ENCODE measurements at places on chromosomes 5 and 9. TPM values are rescaled to one million over a fixed set of nuclear protein-coding genes. Genes with fewer than 3 reads are reported as not detected.

Gene PAEP
- total RNA-seq: not detected

Gene ANKRD31
- not detected for total RNA-seq

Gene SPDL1
- 46.8 TPM for total RNA-seq

Gene IFNA21
- total RNA-seq: not detected

Gene IL13
- not detected for total RNA-seq

Gene NR2F1-AS1
- total RNA-seq: 15.2 TPM

Gene CHMP5
- 54.5 TPM for total RNA-seq

DNA sequence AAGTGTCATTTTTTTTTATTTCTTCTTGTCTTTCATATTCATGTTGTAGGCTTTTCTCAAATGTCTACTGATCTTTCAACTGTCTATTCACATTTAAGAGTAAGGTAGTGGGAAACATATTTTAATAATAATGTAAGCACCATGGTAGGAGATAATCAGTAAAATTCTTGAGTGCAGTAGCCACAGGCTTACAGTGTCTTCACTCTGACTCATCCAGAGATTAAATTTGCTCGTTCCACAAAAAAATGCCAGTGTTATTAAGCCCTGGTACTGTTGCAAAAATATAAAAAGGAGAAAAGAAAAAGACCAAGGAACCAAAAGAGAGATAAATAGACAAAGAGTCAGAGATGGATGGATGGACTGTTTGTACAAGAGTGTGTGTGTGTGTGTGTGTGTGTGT, 43.0 kb downstream of the PARP8 start:
- DNase-seq: no peak

DNA sequence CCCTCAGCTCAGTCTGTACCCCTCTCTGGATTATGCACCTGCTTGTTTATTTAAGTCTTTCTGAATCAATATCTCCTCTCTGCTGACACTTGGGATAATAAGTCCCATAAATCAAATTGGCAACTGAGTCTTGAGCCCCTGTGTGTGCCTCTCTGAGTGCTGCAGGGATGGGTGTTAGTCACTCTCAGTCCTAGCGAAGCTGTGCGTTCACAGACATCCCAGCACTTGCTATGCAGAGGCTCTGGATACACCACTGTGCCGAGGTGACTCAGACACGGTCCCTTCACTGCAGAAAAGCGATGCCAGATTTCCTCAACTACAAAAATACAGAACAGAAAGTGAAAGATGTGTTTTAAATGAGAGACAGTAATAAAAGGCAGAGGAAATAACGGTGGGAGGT, 4.1 kb upstream of the KCNMB1 start:
- no peak for DNase-seq

GRCh38 chr9:127629468-127630081, 17.5 kb downstream of the STXBP1 start:
- no peak for DNase-seq

DNA sequence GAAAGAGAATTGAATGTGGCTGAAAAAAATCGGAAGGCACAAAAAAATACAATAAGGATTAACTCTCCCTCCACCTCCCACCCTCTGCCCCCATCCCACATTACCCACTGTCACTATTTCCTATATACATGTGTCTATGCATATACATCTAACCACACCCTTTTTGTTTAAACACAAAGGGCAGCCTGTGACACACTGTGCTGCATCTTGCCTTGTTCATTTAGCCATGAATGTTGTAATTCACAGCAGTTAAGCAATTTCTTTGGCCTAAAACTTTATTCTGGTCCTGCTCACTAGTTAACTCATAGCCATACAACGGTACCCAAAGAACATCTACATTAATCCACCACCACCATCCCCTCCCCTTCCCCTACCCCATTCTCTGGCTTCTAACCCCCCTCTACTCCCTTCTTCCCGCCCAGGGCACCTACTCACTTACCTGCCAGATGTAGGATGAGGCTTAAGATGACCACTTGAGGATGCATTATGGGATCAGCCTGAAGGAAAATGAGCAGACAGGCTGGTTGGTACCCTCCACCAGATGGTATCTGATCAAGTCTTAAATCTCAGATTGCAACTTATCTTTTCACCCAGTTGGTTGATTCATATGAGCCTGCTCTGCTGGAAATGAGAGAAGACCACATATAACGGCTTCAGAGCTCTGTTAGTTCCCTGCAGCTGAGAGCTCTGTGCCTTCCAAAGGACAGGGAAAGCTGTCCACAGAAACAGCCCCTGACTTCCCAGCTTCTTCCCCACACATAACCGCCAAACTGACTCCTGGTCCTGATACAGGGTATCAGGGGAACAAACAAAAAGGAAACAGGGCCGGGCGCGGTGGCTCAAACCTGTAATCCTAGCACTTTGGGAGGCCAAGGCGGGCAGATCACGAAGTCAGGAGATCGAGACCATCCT, 1.2 kb downstream of the HAVCR1 start:
- DNase-seq: no peak

GRCh38 chr5:141875795-141876627, 2.2 kb downstream of the PCDH1 start:
- peak; percentile 55 for DNase-seq

GRCh38 chr9:123268465-123269259, at the start of gene STRBP:
Gene STRBP, minus strand, starts transcription at chr9:123268586. Its CDS starts 84,452 bp downstream, at chr9:123184134.
- DNase-seq: peak; percentile 84

- DNase-seq: no peak
These were observed 56.0 kb upstream of the AGXT2 start for GRCh38 chr5:35103637-35104299.

DNA sequence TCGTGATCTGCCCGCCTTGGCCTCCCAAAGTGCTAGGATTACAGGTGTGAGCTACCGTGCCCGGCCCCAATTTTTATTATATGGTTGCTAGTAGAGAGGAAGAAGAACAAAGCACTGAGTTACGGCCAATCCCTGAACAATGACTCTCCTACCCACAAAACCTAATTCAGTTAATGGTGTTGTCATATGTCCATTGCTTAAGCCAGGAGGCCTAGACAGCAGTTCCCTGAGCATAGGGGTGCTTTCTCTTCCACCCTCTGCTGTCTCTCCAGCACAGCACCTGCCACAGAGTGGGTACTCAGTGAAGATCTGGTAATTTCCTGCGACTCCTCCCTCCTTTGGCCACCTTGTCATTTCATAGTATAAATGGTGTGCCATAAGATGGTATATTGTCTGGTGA, 21.4 kb upstream of the LTC4S start:
- no peak for DNase-seq

GRCh38 chr5:83718195-83718825, 2.3 kb downstream of the HAPLN1 start:
- peak; percentile 70 for DNase-seq

GRCh38 chr5:103466495-103466894, 96.1 kb downstream of the NUDT12 start:
- peak; percentile 87 for DNase-seq

GRCh38 chr5:120613729-120614128, 149.6 kb downstream of the PRR16 start:
- no peak for DNase-seq

GRCh38 chr5:17964067-17964466, 329.8 kb downstream of the TAF11L14 start:
- no peak for DNase-seq

- peak; percentile 98 for DNase-seq
These were observed 19.5 kb upstream of the GOLPH3 start for GRCh38 chr5:32193591-32193990.

GRCh38 chr5:144131261-144131660, 39.2 kb downstream of the YIPF5 start:
- no peak for DNase-seq

- DNase-seq: no peak
These were observed 538 bp upstream of the BDP1 start for GRCh38 chr5:71454913-71455312.

DNA sequence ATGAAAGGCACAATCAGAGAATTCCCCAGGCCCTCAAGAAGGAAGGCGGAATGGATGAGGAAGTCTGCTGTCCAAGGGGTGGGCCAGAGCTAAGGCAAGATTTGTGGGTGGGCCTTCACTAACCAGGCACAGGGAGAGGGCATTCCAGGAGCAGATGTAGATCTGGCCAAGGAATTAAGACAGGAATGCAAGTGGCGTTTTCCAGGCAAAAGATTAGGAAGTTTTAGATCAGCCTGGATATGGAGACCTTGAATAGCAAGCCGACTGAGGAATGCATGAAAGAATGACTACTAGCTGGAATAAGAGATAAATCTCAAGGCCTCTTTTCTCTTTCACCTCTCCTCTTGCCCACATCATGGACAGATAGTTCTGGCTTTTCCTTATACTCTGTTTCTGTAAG, 68.5 kb downstream of the GHR start:
- DNase-seq: no peak

DNA sequence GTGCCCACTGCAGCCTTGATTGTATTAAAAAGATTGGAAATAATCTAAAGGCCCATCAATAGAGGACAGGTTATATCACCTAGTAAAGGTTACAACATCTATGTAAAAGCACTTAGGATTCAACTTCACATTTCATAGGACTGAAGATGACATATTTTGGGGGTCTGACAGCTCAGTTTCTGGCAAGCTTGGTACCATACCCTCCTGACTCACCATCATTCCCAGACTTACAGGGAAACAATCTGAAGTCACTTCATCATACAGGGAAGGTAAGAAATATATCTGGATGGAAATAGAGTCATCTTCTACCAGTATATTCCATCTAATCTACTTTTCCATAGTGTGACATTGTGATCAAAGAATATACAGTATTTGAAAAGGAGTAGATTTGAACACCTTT, 28.8 kb upstream of the DAB2 start:
- DNase-seq: no peak

DNA sequence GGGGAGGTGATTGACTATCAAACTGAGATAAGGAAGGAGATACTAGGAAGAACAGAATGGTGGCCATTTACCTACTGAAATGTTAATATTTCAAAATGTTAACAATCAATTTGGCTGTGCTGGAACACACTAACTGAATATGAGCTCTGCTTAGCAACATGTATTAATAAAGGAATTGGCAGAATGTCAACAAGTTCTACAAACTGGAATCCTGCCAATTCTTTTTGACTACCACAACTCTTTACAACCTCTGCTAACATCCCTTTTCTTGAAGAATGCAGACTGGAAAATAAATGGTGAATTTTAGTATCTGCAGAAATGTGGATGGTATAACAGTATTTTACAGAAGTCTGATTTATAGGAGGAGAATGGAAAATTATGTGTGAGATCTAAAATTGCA, 446.4 kb downstream of the ISL1 start:
- DNase-seq: peak; percentile 87

DNA sequence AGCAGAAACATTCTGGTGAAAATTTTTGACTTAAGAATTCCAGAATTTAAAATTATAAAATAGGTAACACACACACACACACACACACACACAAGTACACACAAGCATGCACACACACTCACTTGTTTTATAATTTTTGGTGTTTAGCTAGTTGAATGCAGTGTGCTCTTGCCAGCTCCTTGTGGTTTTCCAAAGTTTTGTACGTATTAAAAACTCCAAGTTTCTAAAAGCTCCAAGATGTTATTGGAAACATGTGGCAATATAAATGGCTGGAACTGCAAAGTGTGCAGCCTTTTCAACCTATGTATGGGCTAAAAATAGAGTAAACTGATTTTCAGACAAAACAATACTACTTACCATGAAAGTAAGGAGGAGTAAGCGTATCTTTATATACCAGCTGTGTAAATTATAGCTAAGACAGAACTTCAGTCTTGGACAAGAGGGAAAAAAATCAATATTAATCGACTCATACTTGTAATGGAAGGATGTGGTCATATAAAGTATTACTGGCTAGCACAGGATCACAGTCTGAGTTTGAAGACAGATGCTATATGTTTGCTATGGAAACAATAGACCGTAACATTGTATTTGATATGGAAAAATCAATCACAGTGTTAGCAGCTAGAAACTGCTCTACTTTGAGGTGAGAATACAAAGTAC, 727.1 kb upstream of the GRAMD2B start:
- DNase-seq: no peak

DNA sequence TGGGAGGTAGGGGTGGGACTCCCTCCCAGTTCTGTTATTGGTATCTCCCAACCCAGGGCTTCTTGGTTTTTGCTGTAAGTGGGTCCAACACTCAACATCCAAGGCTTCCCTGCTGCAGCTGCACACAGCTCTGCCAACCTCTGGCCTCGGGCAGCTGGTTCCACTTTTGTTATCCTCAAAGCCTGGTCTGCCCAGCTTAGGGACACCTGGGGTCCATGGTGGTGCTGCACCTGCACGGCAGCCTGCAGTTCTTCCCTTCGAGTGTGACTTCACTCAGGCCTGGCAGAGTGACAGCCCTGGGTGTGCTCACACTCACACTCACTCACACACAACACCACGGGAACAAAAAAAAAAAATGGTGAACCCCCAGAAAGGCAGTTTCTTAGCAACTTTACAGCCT, 15.3 kb upstream of the SAP30L start:
- no peak for DNase-seq

DNA sequence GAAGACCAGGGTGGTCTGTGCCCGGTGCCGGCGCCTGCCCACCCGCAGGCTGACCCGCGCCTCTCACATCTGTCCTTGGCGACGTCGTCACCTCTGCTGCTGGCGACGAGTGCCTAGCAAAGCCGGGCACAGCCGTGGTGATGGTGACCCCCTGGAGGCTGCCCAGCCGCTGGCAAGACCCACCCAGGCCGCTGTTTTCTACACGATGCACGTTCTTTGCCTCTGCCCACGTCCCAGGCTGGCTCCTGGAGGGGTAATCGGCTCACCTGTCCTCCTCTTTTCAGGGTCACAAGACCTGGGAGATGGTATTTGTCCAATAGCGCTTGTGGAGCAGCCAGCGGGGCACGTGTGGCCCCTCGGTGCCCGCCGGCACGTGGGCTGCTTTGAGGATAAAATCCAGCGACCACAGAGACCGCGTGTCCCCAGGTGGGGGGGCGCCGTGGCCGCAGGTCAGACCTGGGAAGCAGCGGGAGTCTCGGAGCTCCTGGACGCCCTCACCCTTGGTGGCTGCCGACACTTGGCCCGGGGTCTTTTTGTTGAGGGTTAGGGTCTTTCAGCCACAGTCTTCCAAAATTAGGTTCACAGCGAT, 29.5 kb downstream of the SLC9A3 start:
- DNase-seq: no peak

DNA sequence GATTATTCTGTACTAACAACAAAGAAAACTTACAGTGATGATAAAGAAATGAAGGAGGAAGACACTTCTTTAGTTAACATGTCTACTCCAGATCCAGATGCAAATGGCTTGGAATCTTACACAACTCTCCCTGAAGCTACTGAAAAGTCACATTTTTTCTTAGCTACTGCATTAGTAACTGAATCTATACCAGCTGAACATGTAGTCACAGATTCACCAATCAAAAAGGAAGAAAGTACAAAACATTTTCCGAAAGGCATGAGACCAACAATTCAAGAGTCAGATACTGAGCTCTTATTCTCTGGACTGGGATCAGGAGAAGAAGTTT, 67.9 kb downstream of the VCAN start:
- DNase-seq: no peak

- DNase-seq: no peak
These were observed 698.4 kb downstream of the DNAH5 start for GRCh38 chr5:13246053-13246452.

DNA sequence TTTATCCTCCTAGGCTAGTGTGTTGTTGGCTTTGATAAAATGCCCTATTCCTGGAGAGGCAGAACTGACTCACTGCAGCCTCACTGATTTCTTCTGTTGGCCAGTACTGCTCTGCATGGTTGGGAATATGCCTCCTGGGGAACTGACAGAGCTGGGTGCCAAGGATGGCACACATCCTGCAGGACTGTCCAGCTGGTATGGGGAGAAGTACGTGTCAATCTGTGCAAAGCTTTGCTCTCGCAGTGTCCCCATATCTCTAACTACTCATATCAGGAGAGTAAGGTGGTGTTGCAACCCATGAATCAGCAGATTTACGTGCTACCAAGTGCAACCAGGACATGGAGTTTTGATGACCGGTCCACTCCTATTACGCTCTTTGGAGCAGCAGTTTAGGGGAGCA, 74.7 kb downstream of the TEK start:
- no peak for DNase-seq

- DNase-seq: peak; percentile 85
These were observed 26.3 kb downstream of the CDK7 start for GRCh38 chr5:69261034-69261433.

Measured in endothelial cell of umbilical vein (primary cell).